ENCODE measurements at places on chromosomes 3 and 15. TPM values are rescaled to one million over a fixed set of nuclear protein-coding genes. Genes with fewer than 3 reads are reported as not detected.

GRCh38 chr3:102036017-102036416 is 186.7 kb downstream of the NFKBIZ start:
- no peaks in the 10 kb centered on the region for H3K36me3 ChIP-seq
- no peak overlapping the region for H3K4me3 ChIP-seq
- no peak overlapping the region for H3K27ac ChIP-seq
- peaks cover 17% of the 10 kb centered on the region for H3K4me1 ChIP-seq
- no peak for DNase-seq

- no peak overlapping the region for H3K4me3 ChIP-seq
- no peaks in the 10 kb centered on the region for H3K36me3 ChIP-seq
- H3K27me3 ChIP-seq, result no peaks in the 10 kb centered on the region
- DNase-seq, result peak; percentile 59
- H3K27ac ChIP-seq, result no peak overlapping the region
Measured at GRCh38 chr3:142215106-142215505, 10.3 kb downstream of the GK5 start.

Gene CKMT1A
- total RNA-seq, result 0.41 TPM

DNA sequence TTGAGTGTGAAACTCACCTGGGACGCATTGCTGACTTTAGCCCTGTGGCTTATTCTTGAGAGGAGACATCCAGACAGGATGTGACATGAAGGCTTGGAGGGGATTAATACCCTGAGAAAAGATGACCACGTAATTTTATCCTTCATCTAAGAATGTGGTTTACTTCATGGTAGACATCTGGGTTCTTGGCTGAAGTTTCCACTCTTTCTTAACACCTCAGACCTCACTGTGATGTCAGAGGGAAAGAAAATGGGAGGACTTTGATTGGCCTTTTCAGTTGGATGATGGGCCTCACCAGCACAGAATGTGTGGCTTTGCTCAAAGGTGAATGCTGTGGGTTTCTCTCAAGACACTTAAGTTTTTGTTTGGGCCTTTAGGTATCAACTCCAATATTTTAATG is 16.5 kb downstream of the GORASP1 start:
- no peak overlapping the region for H3K4me3 ChIP-seq
- H3K36me3 ChIP-seq, result peaks cover 8% of the 10 kb centered on the region
- no peaks in the 10 kb centered on the region for H3K4me1 ChIP-seq
- no peaks in the 10 kb centered on the region for H3K27me3 ChIP-seq

Gene CALML4
- total RNA-seq, result 9.1 TPM

DNA sequence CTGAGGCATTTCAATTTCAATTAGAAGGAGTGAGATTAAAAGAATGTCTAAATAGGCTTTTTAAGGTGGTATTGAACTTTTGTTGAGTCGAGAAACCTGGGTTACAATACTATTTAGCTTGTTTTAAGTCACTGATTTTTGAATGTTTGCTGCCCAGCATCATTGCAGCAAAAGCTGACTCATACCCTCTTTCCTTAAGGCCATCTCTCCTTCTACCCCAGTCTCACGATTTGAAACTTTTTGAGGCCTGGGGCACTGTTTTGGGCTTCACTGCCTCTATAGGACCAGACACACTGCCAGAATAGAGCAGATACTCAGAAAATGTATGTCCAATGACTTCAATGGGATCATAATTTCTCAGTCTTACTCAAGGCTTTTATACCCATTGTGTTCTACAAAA is 319.6 kb upstream of the TGFBR2 start:
- no peak overlapping the region for H3K27ac ChIP-seq
- no peaks in the 10 kb centered on the region for H3K36me3 ChIP-seq
- DNase-seq, result no peak
- H3K4me3 ChIP-seq, result no peak overlapping the region

GRCh38 chr3:37872413-37873160 is 10.9 kb downstream of the CTDSPL start:
- H3K4me1 ChIP-seq, result no peaks in the 10 kb centered on the region
- H3K27ac ChIP-seq, result no peak overlapping the region
- H3K4me3 ChIP-seq, result no peak overlapping the region
- H3K27me3 ChIP-seq, result no peaks in the 10 kb centered on the region

- H3K27ac ChIP-seq, result no peak overlapping the region
- no peak overlapping the region for H3K4me3 ChIP-seq
- no peaks in the 10 kb centered on the region for H3K36me3 ChIP-seq
- H3K4me1 ChIP-seq, result peaks cover 19% of the 10 kb centered on the region
- peak; percentile 15 for DNase-seq
- no peaks in the 10 kb centered on the region for H3K27me3 ChIP-seq
Measured at GRCh38 chr3:132784502-132785025, 62.4 kb upstream of the NPHP3 start.

Gene PIGZ
- 0.69 TPM for total RNA-seq

DNA sequence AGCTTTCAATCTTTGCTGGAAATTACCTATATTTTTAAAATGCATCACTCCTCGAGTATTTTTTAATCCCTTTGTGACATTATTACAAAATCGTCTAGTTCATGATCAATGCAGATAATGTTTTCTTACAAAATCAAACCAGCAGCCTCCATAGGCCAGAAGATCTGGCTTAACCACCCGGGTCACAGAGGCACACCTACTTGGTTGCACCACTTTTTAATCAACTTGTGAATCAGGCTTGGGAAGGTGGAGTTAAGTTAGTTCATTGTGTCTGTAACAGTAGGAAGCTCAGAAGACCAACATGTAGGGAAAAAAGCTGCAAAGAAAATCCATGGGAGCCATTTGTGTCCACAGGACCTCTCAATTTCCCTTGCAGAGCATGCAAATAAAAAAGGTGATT is 148.0 kb downstream of the TP63 start:
- no peak overlapping the region for H3K27ac ChIP-seq
- H3K27me3 ChIP-seq, result no peaks in the 10 kb centered on the region
- H3K4me3 ChIP-seq, result no peak overlapping the region
- H3K4me1 ChIP-seq, result no peaks in the 10 kb centered on the region
- no peak for DNase-seq

- no peak overlapping the region for H3K4me3 ChIP-seq
- no peak overlapping the region for H3K27ac ChIP-seq
- no peaks in the 10 kb centered on the region for H3K27me3 ChIP-seq
- H3K4me1 ChIP-seq, result no peaks in the 10 kb centered on the region
Measured at GRCh38 chr15:89898614-89899294, 5.0 kb upstream of the AP3S2 start.

Gene KY
- total RNA-seq, result not detected

- DNase-seq, result no peak
- no peak overlapping the region for H3K4me3 ChIP-seq
- H3K27ac ChIP-seq, result no peak overlapping the region
- peaks cover 4% of the 10 kb centered on the region for H3K4me1 ChIP-seq
- H3K27me3 ChIP-seq, result no peaks in the 10 kb centered on the region
- no peaks in the 10 kb centered on the region for H3K36me3 ChIP-seq
Measured at GRCh38 chr3:177882124-177882648, 654.0 kb upstream of the KCNMB2 start.

DNA sequence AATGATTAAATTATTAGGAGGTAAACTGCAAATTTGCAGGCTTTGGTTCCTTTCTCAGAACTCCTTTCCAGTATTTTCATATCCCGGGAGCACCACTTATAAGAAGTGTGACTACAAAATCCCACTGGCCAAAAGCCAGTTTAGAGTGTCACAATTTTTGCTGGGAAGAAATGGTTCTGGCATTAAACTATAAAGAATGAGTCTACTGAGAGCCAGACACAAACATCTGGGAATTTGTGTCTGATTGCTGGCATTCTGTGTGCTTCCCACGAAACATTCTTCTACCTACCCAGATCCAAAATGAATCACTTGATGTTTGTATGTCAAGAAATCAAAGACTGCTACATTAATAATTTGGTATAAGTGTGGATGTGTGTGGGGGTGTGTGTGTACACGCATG is 82.8 kb downstream of the DUT start:
- no peaks in the 10 kb centered on the region for H3K27me3 ChIP-seq
- DNase-seq, result no peak
- peaks cover 3% of the 10 kb centered on the region for H3K36me3 ChIP-seq
- no peak overlapping the region for H3K27ac ChIP-seq
- no peaks in the 10 kb centered on the region for H3K4me1 ChIP-seq
- no peak overlapping the region for H3K4me3 ChIP-seq

Gene GLDN
- not detected for total RNA-seq

Gene ISL2
- total RNA-seq, result 3.8 TPM

DNA sequence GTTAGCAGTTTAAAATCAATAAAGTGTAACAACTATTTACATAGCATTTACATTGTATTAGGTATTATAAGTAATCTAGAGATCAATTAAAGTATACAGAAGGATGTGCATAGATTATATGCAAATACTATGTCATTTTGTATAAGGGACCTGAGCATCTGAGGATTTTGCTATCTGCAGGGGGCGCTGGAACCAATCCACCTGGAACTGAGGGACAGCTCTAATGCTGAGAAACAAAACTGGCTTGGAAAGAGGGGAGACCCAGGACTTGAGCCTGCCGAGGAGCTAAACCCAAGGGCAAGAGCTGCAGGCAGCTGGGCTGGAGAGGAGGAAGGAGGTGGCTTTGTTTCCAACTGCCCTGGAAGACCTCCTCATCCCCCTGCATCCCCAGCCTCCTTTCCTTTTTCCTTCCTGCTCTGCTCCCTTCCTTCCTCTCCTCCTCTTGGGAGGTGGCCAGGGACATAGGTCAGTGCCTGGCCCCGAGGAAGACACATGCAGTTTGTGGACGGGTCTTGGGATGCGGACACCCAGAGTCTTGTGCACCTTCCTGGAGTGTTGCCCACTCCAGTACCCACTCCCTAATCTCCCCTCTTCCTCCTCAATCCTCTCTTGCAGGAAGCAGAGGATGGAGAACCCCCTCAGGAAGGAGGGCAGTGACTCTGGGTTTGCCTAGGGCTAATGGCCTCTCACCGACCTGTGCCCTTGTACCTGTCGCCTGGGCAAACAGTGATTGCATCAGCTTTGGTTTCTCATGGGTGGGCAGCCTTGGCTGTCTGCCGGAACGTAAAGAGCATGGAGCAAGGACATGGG is 825 bp upstream of the RTP3 start:
- H3K27ac ChIP-seq, result no peak overlapping the region
- no peaks in the 10 kb centered on the region for H3K27me3 ChIP-seq
- H3K36me3 ChIP-seq, result no peaks in the 10 kb centered on the region
- no peak overlapping the region for H3K4me3 ChIP-seq
- peak; percentile 8 for DNase-seq

DNA sequence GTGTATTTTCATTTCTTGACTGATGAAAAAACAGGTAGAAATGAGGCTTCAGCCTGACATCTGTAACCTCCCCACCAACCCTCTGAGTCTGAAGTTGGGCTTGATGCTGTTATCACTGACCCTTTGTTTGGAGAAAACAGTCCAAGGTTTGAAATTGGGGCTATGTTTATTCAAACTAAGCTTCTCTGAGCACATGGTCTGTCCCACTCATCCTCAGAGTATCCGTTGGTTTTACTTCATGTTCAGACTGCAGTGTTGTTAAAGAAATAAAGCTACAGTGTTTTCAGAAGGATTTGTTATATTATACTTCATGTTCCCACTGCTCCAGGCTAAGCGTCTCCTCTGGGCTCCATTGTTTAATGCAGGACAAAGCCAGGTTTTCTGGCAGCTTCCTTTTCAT is 6.0 kb downstream of the MAPKBP1 start:
- H3K36me3 ChIP-seq, result no peaks in the 10 kb centered on the region
- DNase-seq, result no peak
- peaks cover 24% of the 10 kb centered on the region for H3K4me1 ChIP-seq
- H3K27ac ChIP-seq, result no peak overlapping the region

Measured in A673 (cell line).